Right ventricle myocardium inferior (tissue), 1 donor: ENCODE measurements at places on chromosomes 7 and 10. TPM values are rescaled to one million over a fixed set of nuclear protein-coding genes. Genes with fewer than 3 reads are reported as not detected.

- no peak for DNase-seq
These were observed 91.1 kb downstream of the SVIL start for GRCh38 chr10:29543715-29544114.

DNA sequence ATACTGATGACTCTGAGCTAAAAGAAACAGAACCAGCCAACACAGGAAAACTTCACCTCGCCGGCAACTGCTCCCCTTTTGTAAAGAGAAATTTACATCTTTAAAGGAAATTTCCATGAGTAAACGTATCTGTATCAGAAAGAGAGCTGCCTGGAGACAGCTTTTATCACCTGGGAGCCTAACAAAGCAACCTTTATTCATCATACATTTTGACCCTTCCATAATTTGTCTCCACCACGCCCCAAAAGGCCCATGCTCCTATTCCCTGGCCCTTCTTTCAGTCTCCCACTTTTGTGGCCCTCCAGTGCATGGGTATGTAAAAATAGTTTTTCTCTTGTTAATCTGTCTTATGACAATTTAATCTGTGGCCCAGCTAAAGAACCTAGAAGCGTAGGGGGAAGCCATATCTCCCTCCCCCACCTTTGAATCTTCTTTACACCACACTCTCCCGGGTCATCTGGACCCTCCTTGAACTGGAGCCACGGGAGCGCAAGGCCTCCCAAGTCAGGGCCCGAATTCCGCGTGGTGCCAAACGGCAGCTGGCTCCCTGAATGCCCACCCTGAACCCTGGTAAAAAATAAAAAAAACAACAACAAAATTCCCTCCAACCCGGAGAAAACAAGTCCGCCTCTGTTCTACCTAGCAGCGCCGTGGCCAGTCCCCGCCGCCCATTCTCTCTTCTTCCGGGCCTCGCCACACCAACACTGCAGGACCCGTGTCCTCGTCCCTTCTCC lies 15.4 kb upstream of the FKBP9 start:
- no peak for DNase-seq

GRCh38 chr7:10212649-10213048 lies 761.0 kb upstream of the PHF14 start:
- DNase-seq, result no peak

DNA sequence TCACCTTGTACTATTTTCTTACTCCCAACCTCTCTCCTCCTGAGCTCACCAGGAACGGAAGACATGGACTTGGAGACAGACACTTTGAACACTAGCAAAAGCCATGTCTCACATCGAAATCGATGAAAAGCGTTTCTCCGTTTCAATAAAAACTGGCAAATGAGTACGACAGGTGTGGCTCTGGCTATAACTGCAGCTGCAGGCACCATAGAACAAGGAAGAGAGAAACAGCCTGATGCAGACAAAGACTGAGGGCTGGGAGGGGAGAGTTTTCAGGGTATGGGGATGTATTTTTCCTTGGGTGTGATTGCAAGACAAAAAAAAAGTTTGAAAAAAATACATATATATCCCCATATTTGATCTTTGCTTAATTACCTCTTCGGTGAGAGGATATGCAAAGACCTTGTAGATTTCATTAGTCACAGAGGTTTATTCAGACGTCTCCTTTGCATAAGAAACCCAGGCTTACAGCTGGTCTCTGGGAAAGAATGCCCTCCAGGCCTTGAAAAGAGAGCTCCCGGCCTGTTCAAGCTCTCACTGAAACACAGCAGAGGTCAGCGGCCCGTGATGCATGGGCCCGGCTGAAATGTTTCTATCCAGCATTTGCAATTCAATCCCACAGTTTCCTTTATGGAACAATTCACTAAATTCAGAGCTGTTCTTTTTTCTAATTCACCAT lies 63.1 kb downstream of the TLL2 start:
- no peak for DNase-seq

- DNase-seq, result no peak
These were observed 247.9 kb upstream of the PCDH15 start for GRCh38 chr10:55048830-55049498.

DNA sequence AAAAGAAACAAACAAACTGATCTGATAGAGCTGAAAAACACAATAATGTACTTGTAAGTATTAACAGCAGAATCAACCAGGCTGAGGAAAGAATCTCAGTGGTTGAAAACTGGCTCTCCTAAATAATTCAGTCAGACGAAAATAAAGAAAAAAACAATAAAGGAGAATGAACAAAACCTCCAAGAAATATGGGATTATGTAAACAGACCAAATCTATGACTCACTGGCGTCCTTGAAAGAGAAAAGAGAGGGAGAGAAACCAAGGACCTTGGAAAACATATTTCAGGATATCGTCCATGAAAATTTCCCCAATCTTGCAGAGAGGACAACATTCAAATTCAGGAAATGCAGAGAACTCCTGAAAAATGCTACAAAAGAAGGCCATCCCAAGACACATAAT lies 62.9 kb downstream of the FBXL13 start:
- no peak for DNase-seq

DNA sequence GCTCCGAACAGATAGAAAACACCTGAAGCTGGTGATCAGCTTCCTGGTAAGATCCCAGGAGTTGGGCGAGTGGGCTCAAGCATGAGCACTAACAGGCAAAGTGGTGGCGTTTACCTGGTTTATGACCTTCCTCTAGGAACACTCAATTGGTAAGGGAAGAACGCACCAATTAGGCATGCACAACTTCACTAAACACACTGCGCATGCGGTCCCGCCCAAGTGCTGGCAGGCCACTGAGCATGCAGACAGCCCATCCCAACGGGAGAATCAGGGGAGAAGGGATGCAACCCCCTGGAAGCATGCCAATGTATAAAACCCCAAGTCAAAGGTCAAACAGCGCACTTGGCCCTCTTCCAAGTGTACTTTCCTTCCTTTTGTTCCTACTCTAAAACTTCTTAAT lies 70.4 kb downstream of the LYZL2 start:
- DNase-seq, result no peak

DNA sequence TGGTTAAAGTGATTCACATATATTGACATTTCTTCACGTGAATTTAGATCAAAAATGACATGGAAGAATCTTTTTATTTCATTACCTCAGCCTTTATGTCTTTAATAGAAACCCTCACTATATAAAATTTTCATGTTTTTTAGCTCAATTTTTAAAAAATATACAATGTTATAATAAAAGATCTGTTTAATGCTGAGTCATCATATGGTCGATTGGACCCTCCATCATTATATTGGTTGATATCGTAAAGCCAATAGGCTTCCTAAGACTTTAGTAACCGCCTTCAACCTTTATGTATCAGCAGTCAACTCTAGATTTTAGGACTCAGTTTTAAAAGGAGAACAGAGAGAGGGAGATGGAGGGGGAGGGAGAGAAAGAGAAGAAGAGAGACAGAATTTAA lies 162.3 kb upstream of the FERD3L start:
- no peak for DNase-seq

DNA sequence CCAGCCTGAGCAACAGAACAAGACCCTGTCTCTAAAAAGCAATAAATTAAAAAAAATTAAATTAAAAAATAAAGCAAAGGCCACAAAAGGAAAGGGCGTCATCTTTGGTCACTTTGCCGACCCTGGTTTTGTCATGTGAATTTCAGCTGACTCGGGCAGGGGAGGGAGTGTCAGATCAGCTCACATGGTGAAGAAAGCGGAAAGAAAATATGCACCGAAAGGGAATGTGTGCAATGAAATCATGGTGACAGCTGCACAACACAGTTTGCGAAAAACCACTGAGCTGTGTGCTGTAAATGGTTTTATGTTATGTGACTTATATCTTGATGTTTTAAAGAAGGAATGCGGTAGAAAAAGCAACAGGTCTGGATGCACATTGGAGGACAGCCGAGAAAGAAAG lies 39.8 kb downstream of the RCC1L start:
- no peak for DNase-seq

DNA sequence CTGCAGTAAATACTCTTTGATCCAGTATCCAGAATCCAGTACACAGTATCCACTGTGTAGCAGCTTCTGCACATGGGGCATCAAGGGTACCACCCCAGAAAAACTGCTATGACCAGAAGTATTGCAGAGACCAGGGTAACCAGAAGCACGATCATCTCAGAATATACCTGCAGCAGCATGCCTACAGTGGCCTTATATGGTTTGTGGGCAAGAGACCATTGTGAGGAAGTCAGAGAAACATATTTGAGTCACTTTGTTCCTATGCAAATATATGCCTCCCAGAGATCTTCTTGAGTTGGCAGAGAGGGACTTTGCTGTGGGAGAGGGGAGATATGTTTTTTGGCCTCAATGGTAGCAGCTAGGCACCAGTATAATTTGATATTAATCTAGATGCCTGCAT lies 206.4 kb upstream of the LRRTM3 start:
- DNase-seq, result no peak

DNA sequence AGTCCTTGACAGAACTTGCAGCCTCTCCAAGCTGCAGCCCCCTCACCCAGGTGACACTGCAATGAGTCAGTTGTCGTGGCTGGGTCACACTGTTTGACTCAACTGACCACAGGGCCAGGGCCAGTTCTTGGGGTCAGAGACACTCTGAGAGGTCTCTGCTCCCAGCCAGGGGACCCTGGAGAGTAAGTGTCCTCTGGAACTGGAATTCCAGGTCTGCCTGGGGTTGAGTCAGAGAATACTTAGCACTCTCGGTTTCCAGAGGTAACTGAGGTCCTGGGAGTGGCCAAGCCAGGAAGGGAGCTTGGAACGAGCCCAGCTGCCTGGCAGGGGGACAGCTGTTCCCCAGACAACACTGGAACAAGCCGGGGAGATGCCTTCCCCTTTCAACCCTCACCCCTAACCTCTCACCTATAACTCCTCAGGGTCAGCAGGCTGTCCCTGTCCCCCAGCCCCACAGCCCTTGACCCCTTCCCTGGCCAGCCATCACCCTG lies 2.2 kb upstream of the MYL10 start:
- DNase-seq, result no peak

GRCh38 chr7:30232391-30232790 lies 52.0 kb upstream of the ZNRF2 start:
- no peak for DNase-seq

GRCh38 chr7:57204411-57204811 lies 72.2 kb upstream of the ZNF479 start:
- no peak for DNase-seq

DNA sequence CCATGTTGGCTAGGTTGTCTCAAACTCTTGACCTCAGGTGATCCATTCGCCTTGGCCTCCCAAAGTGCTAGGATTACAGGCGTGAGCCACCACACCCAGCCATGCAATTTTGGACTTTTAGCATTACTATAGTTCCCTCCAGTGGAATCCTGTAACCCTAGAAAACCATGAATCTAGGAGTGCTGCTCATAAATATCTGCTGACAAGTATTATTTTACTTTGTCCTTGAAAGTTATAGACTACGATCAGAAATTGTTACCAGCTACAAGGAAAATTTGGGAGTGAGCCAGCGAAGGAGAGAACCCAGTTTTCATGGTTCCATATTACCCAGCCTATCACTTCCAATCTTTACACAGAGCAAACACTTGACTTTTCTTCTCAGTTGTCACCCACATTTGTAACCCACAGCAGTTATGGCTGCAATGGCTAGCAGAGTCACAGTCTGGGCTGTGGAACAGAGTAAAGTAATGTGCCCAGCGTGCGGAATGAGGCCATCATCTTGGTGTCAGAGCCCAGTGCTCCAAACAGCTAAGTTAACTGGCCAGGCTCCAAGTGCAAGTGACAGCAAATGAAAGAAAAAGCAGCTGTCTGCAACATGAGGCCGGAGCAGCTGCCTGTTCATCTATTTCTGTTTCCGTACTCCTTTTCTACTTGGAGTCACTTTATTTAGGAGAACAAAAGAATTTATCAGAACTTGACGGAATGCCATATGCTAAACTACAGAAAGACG lies 29.9 kb downstream of the ZC3HC1 start:
- DNase-seq, result no peak

- DNase-seq, result no peak
These were observed 48.8 kb upstream of the DGKI start for GRCh38 chr7:137895301-137896221.

DNA sequence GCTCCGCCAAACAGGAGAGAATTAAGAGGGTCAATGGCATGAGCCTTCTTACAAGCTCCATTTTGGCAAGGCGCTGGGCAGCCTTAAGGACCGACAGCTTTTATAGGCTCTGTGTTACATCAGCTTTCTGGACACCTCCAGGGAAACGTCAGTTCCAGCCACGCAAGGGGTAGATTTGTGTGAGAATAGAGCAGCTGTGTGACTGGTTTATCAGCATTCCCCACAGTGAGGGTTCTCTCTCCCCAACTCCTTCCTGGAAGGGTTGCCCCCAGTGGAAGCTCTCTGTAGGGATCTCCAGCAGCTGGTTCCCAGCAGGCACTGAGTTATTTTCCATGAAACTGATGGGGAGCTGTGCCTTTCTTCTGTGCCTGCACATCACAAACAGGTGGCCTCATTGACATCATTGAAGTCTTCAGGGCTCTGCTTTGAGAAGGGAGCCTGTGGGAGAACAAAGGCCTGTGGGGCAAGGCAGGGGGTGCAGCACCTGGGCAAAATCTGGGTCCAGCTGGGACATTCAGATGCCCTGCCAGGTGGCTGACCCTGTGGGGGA lies at the start of gene CUZD1:
TSS of gene CUZD1 (minus strand) at position 75 of the 550 bp plus-strand sequence. CDS start at position 61, 14 bp downstream.
- no peak for DNase-seq

DNA sequence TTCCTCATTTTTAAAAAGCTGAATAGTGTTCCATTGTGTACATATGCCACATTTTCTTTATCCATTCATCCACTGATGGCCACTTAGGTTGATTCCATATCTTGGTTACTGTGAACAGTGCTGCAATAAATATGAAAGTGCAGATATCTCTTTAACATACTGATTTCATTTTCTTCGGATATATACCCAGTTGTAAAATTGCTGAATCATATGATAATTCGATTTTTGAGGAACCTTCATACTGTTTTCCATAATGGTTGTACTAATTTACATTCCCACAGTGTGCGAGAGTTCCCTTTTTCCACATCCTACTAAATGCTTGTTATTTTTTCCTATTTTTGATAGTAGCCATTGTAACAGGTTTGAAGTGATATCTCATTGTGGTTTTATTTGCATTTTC lies 263.2 kb downstream of the STK31 start:
- DNase-seq, result no peak

DNA sequence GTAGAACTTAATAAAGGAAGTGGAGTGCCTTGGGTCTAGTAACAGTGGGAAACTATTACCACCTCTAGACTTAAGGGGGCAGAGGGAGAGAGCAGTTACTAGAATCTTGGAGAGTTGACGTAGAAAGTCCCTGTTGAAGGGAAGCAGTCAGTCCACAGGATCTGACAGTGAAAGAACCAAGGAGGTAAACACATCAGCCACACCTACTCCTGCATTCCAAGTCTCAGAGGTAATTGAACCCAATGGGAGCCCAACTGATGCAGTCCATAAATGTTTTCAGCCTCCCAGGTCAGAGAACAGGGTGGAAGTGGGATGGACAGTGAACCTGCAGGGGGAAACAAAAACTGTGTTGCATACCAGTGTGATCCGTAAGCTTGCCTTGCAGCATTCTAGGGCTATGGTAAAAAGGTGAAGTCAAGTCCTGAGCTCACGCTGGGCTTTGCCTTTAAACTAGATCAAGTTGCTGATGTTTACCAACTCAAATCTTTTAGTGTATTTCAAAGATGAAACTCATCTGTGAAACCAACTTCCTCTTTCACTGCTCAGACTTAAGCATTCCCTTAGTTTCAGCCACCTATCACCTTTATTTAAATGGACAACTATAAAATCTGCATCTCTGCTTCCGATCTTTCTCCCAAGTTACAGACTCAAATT lies 57.2 kb downstream of the SLC16A12 start:
- no peak for DNase-seq

Gene SPDYE2
- total RNA-seq, result not detected

Gene LRRC4
- total RNA-seq, result 2.4 TPM

Gene TEX47
- not detected for total RNA-seq

Gene DYDC2
- total RNA-seq, result not detected

Gene FANK1
- 0.51 TPM for total RNA-seq

Gene FEZF1
- not detected for total RNA-seq

Gene ANKRD1
- 2,249 TPM for total RNA-seq

Gene SPRN
- total RNA-seq, result not detected
